Keratinocyte (primary cell): ENCODE measurements at places on chromosomes 12 and 14. TPM values are rescaled to one million over a fixed set of nuclear protein-coding genes. Genes with fewer than 3 reads are reported as not detected.

MAGOHB gene
- polyA plus RNA-seq, result 13.3 to 34.2 TPM (median 23.1 TPM) in 3 replicates

KLRK1 gene
- polyA plus RNA-seq, result not detected in 3 replicates

TMEM119 gene
- polyA plus RNA-seq, result not detected in 3 replicates

MAP1LC3B2 gene
- 2.7 to 6.0 TPM (median 4.3 TPM) in 3 replicates for polyA plus RNA-seq

CATSPERB gene
- 0.49 to 1.1 TPM (median 1.1 TPM) in 3 replicates for polyA plus RNA-seq
